ENCODE measurements at places on chromosomes 7 and 10. TPM values are rescaled to one million over a fixed set of nuclear protein-coding genes. Genes with fewer than 3 reads are reported as not detected.

The BMPR1A gene
- total RNA-seq, result 50.9 TPM

The ELN gene
- total RNA-seq, result 10.3 TPM

The CFAP46 gene
- not detected for total RNA-seq

The COL17A1 gene
- 328 TPM for total RNA-seq

The NANOS1 gene
- total RNA-seq, result 1.1 TPM

The PLAC9 gene
- total RNA-seq, result 4.2 TPM

The ALOX5 gene
- total RNA-seq, result 9.3 TPM

The RET gene
- 1.5 TPM for total RNA-seq

The BZW2 gene
- total RNA-seq, result 62.3 TPM

The CYP2C8 gene
- 3.6 TPM for total RNA-seq
